ENCODE measurements at places on chromosomes 2 and 18.

GRCh38 chr2:48838029-48838428 is 82.5 kb upstream of the LHCGR start:
- DNase-seq, result no peak

GRCh38 chr18:27142891-27143290 is 42.2 kb downstream of the CHST9 start:
- no peak for DNase-seq

DNA sequence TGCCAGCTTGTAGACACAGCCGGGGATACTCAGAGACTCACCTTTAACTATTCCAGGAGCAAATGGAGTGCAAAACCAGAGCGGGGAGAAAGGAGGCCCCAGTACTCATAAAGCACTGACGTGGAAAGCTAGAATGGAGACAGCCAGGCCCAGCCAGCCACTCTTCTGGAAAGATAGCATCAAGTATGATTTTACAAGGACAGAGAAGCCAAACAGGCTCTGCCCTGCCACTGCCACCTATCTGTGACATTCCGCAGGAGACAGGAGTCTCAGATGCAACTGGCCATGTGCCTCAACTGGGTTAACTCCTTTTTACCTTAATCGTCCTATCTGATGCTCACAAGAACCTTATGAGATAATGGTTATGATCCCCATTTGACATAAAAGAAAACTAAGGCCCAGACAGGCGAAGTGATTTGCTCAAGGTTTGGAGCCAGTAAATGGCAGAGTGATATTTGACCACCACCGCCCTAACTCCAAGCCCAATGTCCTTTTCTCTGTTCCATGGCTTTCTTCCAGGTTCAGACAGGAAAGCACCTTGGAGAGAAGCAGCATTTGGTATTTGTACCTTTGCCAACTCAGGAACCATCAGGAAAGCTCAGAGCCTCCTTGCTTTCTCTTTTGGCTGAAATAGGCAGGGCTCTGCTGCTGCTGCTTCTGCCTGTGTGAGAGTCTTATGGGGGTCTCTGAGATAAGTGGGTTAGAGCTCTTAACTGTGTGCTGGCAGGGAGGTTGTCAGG is 15.6 kb downstream of the KIF3C start:
- DNase-seq, result no peak

GRCh38 chr2:80700961-80701360 is 396.4 kb upstream of the LRRTM1 start:
- DNase-seq, result no peak

GRCh38 chr18:79068341-79068936 is 755 bp upstream of the ATP9B start:
- no peak for DNase-seq

GRCh38 chr18:76928179-76928868 is 106.0 kb downstream of the ZNF236 start:
- no peak for DNase-seq

GRCh38 chr2:33059471-33060156 is 112.9 kb downstream of the LTBP1 start:
- no peak for DNase-seq

- DNase-seq, result no peak
Observed at GRCh38 chr2:179818546-179818945, 42.9 kb downstream of the ZNF385B start.

DNA sequence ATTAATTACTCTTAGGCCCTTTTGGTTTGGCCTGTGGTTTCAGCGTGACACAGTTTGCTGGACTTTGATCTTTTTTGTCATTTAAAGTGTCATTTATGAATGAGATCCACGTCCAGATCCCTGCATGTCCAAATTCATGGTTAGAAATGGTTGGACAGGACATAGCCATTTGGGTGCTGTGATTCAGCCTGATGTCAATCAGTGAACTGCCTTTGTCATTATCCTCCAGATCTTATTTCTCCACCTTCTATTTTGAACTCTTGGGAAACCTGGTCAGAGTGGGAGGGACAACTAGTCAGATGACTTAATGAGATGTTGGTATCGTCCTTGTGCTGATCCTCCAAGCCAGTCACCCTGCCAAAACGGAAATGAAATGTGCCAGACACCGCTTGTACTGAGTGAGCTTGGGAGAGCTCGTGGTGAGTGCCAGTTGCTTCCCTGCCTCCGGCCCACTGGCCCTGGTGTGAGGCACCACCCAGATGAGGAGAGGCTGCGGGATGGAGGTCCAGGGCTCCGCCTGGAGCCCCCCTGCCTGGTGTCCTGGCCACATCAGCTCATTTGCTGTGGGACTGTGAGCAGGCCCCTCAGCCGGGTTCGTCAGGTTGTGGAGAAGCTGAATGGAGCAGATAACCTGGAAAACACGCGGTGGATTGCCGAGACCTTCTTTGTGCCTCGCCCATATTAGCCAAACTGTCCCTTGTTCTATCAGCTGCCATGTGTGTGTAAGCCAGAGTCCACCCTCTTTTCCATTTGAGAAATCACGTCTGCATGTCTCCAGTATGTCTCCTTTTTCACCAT is 70.1 kb downstream of the DGKD start:
- DNase-seq, result no peak

GRCh38 chr2:203734276-203734983 is 28.0 kb downstream of the CD28 start:
- no peak for DNase-seq

- DNase-seq, result no peak
Observed at GRCh38 chr2:51222106-51222505, 190.2 kb upstream of the NRXN1 start.

- peak; percentile 75 for DNase-seq
Observed at GRCh38 chr2:29192526-29192925, 77.3 kb downstream of the CLIP4 start.

DNA sequence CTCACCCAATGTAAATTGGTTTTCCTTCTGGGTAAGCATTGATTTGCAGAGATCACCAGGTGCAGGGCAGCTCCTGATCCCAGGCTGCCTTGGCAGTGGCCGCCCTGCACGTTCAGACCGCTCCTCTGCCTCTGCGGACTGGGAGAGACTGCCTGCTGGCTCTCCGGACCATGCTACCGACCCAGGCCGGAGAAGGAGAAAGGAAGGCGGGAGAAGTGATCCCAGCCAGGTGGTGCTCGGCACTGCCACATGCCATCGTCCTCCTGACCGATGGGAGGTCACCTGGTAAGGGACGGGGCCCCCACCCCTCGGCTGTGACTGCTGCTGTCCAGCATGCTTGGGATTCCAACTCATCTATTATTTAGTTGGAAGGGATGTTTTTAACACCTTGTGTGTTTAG is 108.1 kb upstream of the POU3F3 start:
- no peak for DNase-seq

DNA sequence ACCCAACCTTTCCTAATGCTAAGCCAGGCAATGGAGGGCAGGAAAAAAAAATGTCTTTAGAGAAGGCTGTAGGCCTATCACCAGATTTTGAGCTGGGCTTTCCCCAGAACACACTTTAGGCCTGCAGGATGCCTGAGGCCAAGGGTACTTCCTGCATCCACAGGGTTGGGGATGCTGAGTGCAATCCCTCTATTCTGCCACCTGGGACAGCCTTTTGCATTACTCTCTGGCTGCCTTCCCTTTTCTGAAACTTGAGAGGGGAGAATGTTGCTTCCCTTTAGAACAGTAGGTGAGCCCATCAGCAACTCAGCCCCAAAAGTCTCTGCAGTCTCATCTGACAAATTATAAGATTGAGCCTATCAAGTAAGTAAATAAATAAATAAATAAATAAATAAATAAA is 195.2 kb downstream of the SLC8A1 start:
- no peak for DNase-seq

- DNase-seq, result no peak
Observed at GRCh38 chr2:173164396-173164795, 88.8 kb downstream of the MAP3K20 start.

DNA sequence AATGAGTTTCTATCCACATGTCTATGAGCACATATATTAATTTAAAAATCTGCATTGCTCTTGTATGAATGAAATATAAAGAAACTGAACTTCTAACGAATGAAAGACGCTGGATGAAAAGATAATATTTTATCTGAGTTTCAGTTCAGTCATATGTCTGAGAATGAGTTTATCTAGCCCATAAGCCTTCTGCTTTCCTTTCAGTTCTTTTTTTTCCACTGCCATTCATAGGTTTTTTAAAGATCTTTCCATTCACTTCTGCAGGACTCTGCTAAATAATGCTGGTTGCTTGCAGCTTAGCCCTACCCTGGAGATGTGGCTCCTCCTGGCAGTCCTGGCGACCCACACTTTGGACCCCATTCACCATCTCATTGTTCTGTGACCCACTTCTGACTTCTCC is 109.0 kb downstream of the BCL2 start:
- DNase-seq, result no peak

- no peak for DNase-seq
Observed at GRCh38 chr2:54878182-54878581, 154.7 kb downstream of the EML6 start.

DNA sequence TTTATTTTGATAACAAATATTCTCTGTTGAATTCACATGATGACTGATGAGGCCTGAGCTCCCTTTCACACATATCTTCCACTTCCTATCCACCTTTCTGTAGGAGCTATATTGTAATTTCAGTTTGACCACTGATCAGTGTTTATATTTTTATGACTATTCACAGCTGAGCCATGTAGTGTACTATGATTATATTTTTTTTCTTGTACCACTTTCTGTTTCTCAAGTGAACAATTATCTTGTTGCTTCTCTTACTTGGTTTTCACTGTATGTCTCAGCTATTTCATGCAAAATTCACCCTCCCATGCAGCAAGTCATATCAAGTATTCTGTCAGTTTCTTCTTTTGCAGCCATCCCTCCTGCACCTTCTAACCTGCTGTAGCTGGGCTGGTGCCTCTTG is 78.4 kb downstream of the TMEM247 start:
- no peak for DNase-seq

- DNase-seq, result no peak
Observed at GRCh38 chr2:65402323-65402722, 30.1 kb downstream of the SPRED2 start.

GRCh38 chr2:31877008-31877407 is 133.8 kb downstream of the MEMO1 start:
- no peak for DNase-seq

GRCh38 chr2:168184681-168185513 is 62.5 kb downstream of the STK39 start:
- DNase-seq, result no peak

GRCh38 chr2:76448956-76449355 is 738.2 kb upstream of the GCFC2 start:
- DNase-seq, result no peak

DNA sequence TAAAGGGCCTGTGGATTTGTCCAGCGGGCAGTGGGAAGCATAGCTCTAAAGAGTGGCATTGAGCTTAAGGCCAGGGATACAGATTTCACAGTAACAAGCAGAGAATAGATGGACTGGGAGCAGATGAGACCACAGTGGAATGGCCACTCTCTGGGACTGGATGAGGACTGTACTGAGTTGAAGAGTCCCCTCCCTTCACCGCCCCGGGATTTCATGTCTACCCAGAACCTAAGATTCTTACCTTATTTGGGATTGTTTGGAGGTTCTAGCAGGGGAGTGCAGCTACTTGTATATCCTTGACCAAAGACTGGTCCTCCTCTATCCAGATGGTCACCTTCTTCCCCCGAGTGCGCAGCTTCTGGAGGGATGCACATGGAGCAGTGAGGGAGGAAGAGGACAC is 28.0 kb upstream of the EFEMP1 start:
- DNase-seq, result no peak
